Kidney capillary endothelial cell (primary cell): ENCODE measurements at places on chromosomes 1 and 21.
A peak's percentile ranks its signal among the peaks of the same experiment; 100 is the strongest.

- DNase-seq: no peak
These were observed 6.2 kb downstream of the RASSF5 start for GRCh38 chr1:206513312-206514111.

- DNase-seq: no peak
These were observed 58.4 kb downstream of the LAMC2 start for GRCh38 chr1:183244466-183244865.

GRCh38 chr1:154605534-154605933, 2.5 kb downstream of the ADAR start:
- no peak for DNase-seq

DNA sequence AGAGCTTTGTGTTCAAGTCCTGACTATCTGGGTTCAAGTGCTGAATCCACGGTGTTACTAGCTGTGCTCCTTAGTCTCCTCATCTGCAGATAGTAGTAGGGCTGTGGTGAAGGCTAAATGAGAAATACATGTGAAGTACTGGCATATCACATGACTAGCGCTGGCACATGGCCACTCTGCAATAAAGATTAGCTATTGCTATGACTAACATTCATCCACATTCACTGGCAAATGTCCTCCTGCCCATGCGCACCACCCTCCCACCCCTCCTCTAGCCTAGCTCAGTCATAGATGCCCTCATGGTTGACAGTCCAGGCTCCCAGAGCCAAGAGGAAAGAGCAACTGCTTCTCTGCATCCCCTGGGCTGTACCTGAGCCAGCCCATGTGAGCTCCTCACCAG, 8.5 kb upstream of the COL8A2 start:
- no peak for DNase-seq

GRCh38 chr1:225613006-225613405, 39.9 kb downstream of the ENAH start:
- DNase-seq: no peak

GRCh38 chr1:159829273-159829634, 2.6 kb downstream of the SLAMF8 start:
- DNase-seq: peak; percentile 9

DNA sequence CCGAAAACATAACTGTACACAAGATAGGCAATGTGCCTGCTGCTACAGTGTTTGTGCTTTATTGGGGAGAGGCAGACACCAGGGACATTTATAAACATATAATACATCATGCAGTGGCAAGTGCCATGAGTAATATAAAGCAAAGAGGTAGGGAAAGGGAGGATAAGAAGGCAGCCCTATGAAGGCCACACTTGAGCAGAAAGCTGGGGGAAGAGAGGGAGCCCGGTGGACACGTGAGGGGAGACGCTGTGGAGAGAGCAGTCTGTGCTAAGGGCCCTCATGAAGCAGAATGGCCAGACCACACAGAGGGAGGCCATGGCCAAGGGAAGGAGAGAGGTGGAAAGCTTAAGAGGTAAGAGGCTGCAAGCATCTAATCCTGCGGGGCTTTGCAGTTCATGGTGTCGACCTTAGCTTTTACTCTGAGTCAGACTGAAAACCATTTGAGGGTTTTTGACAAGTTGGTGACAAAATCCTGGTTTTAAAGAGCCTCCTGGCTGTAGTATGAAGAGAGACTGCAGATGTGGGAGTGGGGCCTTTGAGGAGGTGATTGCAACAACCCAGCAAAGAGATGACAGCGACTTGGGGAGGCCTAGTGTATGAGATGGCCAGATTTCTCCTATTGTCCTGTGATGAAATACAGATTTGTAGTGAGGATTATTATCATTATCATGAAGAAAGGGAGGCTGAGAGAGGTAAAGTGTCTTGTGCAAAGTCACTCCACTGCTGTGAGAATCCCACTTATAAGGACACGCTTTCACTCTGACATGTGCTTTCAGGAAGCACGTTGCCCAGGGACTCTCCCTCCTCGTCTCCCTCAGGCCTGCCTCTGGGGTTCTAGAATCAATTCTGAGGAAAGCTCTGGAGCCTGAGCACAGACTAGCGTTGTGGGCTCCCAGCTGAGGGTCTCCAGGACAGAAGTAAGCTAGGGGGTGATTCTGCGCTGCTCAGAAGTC, 192.9 kb downstream of the RHOU start:
- DNase-seq: no peak
